ENCODE measurements at places on chromosomes 1 and 21.

GRCh38 chr1:216420746-216421145 lies 2.5 kb downstream of the USH2A start:
- no peak for DNase-seq

DNA sequence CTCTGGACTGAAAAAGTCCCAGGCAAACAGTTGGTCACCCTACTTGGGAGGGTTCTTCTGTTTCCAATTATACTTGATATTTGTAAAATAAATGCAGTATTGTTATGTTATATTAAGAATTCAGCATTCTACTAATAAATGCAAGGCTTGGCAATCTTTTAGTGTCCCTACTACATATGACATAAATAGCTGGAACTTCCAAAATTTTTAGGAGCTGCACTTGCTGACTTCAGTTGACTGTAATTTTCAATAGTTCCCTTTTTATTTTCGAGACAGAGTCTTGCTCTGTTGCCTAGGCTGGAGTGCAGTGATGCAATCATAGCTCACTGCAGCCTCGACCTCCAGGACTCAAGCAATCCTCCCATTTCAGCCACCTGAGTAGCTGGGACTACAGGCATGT lies 20.0 kb downstream of the FOXD3 start:
- no peak for DNase-seq

DNA sequence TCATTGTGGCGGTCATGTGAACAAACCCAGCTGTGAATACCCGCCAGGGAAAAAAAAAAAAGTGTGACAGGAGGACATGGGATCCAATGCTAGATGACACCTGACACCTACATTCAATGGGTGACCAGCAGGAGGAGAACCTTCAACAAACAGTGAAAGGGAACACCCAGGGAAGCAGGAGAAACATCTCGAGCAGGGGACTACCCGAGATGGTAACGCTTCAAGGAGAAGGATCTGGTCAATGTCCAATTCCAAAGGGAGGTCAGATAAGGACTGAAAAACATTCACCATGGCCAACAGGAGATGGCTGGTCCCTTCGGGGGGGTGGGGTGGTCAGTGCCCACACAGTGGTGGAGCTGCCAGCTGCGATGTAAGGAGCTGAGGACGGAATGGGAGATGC lies 46.3 kb downstream of the PTPN14 start:
- DNase-seq, result no peak

DNA sequence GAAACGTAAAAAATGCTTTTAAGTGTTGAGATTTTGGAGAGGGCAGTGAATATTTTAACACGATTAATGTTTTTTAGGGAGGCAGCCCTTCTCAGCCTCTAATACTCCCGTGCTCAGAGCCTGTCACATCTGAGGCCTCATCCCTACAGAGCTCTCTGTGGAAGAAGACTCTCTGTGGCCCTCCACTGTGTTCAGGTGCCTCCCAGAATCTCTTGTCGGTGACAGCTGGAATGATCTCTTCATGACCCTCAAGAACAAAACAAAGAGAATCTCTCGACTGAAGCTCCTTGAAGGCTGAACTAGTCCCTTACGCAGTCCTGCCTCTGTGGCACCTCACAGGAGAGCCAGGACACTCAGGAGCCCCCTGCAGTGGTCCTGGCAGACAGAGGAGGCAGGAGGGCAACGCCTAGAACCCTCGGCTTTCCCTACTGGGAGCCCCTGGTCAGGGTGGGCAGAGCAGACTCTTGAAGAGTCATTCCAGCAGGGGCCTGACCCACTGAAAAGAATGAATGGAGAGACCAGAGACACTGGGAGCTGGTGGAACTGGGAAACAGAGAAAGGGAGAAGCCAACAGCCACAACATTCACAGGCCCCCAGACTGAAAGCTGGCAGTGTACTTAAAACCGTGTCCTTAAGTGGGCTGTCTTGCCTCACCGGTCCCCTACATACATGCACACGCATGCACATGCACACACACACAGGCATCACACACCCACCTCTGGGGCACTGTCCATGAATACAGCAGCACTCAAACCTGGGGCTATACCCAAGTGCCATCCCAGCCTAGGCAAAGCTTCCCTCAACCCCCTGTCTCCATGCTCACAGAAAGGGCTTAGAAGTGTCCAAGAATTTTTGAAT lies 67.5 kb upstream of the ANGPTL1 start:
- DNase-seq, result no peak

GRCh38 chr1:1061682-1062345 lies 12.3 kb downstream of the RNF223 start:
- no peak for DNase-seq

DNA sequence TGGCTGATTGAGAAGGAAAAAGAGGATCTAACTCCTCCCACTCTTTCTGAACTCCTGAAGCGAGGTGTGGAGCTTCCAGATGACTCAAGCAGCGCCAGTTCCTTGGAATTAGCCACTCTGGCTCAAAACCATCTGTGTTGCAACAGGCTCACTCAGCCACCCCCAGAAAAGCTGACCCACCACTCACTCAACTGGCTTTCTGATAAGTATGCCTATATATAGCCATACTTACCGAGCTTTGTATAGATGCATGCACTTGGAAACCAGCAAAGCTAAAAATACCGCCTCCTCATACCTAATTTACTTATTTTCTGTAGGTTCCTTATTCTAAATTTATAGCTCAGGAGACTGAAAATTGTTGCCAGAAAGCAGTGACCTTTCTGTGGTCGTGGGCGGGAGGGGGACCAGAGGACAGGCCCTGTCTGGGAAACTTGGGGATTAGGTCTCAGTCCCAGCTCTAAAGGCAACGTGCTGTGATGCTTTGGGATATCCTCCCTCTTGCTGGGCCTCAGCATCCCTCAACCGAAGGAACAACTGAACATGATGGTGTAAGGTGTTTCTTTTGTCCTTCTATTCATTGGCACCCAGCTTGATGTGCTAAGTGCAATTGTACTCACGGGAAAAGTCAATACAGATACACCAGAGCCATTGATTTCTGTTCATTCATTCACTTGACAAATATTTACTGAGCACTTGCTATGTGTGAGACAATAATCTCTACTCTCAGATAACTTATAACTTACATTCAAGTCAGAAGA lies 65.7 kb downstream of the NENF start:
- DNase-seq, result no peak

DNA sequence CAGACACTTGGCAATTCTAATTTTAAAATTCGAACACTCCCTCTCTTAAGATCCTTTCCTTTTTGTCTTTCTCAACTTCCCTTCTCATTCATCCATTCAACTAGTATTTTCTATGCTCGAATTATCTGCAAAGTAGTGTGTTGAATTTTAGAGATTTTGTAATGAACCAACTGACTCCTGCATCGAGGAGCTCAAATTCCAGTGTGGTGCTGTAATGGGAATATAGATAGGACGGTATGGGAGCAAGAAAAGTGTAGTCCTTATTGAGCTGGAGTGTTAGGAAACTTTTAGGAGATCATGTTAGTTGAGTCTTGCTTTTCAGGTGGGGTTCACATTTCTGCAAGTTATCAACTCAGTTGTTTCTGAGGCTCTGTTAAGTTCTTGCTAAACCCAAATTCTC lies 897.5 kb downstream of the TTLL7 start:
- DNase-seq, result no peak

GRCh38 chr1:205329719-205330118 lies 8.2 kb upstream of the NUAK2 start:
- DNase-seq, result no peak

- DNase-seq, result no peak
Observed at GRCh38 chr1:206787891-206788290, 15.6 kb upstream of the IL10 start.

DNA sequence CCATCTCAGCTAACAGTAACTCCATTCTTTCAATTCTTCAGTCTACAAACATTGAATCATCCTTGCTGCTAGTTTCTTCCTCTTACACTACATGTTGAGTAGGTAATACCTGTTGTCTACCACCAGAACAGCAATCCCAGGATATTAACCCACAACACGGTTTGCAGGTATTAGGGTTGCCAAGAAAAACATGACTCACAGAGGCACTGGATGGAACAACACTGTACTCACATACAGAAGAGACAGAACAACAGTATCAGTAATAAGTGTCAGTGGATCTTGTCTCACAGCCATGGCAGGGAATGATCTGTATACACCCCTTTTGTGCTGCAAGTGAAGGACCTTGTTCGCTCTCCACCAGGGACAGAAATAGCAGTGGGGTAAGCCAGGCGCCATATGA lies 212.1 kb downstream of the GPR52 start:
- no peak for DNase-seq

DNA sequence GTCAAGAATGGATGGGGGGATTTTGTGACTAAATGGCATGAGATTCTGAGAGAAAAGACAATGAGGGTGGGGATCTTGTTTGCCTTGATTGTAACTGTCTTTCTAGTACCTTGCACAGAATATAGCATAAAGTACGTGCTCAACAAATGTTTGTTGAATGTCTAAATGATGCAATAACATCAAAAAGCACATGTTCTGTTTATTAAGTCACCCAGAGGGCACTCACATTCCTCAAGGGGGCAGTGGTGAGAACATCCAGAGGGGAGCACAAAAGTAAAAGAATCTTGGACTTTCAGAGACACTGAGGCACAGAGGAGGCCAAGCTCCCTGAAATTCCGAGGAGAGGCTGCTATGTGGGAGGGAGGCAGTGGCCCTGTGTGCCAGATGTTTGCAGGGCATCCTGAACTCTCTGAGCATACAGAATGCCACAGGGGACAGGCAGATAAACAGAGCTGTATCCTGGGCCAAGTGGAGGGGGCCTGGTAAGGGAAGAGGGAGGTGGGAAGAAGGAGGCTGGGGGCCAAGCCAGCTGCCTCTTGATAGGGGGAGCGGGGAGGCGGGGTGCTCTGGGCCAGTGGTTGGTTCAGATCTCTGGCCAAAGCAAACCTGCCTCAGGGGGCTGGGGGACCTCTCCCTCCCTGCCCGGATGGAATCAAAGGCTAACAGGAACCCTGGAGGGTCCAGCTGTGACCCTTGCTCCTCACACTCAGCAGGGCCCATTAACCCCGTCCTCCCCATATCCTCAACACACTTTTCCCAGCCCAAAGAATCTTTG lies 6.5 kb upstream of the ATP1A2 start:
- DNase-seq, result peak; percentile 56

DNA sequence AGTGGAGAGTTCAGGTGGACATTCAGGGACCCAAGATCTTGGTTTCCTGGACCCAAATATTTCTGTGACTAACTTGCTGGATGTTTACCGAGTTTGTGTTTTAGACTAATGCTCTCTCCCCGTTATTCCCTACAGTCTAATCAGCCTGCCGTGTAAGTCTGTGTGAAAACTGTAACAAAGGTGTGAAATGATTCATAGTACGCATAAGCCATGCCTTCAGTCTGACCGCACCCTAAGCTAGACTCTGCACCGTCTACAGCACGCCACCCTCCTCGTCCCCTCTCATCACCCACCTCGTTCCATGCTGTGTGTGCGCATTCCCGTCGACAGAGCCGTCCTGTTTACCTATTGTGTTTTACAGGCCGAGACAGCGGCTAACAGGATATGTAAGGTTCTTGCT lies 50.5 kb downstream of the ACTN2 start:
- no peak for DNase-seq

GRCh38 chr1:211518330-211519289 lies 26.6 kb upstream of the RD3 start:
- no peak for DNase-seq

GRCh38 chr1:180757657-180758056 lies 125.8 kb downstream of the XPR1 start:
- no peak for DNase-seq

DNA sequence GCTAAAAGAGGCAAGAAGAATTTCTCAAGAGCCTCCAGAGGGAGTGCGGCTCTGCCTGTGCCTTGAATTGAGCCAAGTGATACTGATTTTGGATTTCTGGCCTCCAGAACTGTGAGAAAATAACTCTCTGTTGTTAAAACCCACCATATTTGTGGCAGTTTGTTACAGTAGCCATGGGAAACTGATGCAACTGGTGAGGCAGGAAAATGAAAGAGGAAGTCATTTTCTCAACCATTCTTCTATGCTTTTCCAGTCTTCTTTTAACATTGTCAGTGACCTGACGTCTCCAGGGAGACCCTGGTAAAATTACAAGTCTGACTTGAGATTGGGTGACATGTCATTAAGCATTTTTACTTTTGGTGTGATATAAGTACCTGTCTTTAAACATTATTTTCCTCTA lies 5.8 kb downstream of the OR6P1 start:
- no peak for DNase-seq

- DNase-seq, result peak; percentile 54
Observed at GRCh38 chr1:199226163-199226562, 587.3 kb downstream of the PTPRC start.

DNA sequence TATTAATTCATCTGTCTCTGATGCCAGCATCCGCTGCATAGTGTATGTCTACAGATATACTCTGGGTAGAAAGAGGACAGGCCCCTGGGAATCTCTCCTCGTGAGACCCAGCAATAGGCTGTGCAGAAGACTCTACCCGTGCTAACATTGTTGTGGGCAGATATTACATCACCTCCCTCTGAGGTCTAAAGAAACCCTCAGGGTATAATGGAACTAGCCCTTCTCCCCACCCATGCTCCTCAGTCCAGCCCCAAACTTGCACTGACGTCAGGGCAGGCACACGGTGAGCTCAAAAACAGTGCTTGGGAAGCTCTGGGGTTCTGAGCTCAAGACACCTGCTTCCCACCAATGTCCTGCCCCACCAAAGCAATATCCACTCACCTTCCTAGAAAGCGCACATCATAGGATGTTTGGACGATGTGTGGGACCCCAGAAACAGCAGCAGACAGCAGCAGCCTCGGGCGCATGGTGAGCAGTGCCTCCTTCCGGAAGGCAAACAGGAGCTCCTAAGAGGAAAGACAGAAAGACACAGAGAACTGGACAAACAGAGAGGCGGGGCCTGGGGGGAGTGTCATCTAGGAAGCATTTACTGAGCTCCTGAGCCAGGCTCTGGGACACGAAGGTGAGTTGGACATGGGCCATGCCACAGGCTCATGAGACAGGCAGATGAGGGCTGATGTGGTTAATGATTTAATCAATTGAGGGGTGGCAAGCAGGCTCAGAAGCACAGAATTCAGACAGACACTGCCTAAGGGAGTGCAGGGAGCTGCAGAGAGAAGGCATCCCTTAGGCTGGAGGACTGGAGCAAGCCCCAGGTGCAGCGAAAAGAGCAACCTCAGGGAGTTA lies 4.8 kb downstream of the OVGP1 start:
- no peak for DNase-seq

Data from activated T-cell treated with anti-CD3 and anti-CD28 coated beads, Interleukin-2, amount 50 U/mL, for 72 hours (primary cell).